Mesothelial cell of epicardium (in vitro differentiated cells): ENCODE measurements at places on chromosomes 5 and 9. TPM values are rescaled to one million over a fixed set of nuclear protein-coding genes. Genes with fewer than 3 reads are reported as not detected.

- peaks cover 37% of the 10 kb centered on the region for H3K4me1 ChIP-seq
- DNase-seq = no peak
- no peaks in the 10 kb centered on the region for H3K27me3 ChIP-seq
These were observed 71.5 kb downstream of the DAP start for GRCh38 chr5:10689391-10690081.

DNA sequence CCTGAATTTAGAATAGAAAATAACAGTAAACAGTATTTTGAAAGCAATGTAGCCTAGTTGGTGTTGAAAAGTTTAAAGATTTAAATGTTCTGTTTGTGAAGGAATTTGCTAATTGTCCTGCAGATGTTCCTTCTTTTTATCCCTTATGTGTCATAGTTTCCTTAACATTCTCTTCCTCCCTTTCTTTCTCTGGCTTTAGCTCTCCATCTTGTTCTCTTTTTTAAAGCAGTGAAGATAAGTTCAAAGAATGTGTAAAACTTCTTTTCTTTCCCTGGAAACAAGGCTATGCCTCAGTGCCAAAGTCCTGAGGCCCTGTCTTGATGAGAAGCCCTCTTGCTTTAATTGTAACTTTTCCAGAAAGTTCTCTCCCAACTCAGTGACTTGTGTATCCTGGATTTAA is 24.4 kb upstream of the GAS1 start:
- H3K4me1 ChIP-seq = peaks cover 38% of the 10 kb centered on the region
- peak overlapping the region; percentile 28 for H3K27ac ChIP-seq
- H3K27me3 ChIP-seq = no peaks in the 10 kb centered on the region
- no peak for DNase-seq
- no peak overlapping the region for H3K4me3 ChIP-seq

The PROB1 gene
- 1.4 to 1.6 TPM (median 1.5 TPM) in 3 replicates for total RNA-seq

- H3K4me1 ChIP-seq = peaks cover under 1% of the 10 kb centered on the region
- no peak for DNase-seq
- no peak overlapping the region for H3K4me3 ChIP-seq
- no peak overlapping the region for H3K27ac ChIP-seq
These were observed 250.4 kb downstream of the RFK start for GRCh38 chr9:76143834-76144233.

- DNase-seq = no peak
- no peaks in the 10 kb centered on the region for H3K27me3 ChIP-seq
- no peak overlapping the region for H3K4me3 ChIP-seq
- peaks cover 10% of the 10 kb centered on the region for H3K4me1 ChIP-seq
- H3K27ac ChIP-seq = no peak overlapping the region
These were observed 262.5 kb downstream of the GOLPH3 start for GRCh38 chr5:31911291-31912265.

The PCDHGB7 gene
- 14.1 to 16.4 TPM (median 14.9 TPM) in 3 replicates for total RNA-seq

DNA sequence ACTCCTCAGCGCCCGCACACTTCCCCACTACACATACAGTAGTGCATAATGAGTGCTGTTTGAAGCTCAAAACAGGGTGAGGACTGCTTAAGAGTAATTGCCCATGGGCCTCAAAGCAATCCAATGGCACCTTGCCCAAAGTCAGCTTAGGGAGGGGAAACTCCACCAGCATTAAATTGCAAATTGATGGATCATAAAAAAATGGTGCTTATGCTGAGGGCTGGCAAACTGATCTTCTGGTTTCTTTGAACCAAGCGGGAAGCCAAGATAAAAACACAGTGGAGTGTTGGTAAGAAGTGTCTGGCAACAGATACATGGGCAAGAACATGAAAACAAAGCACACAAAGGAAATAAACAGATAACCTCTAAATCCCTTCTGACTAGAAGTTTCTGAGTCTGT is 28.0 kb downstream of the TLE1 start:
- peaks cover 40% of the 10 kb centered on the region for H3K4me1 ChIP-seq
- peaks cover 26% of the 10 kb centered on the region for H3K36me3 ChIP-seq
- H3K4me3 ChIP-seq = no peak overlapping the region

GRCh38 chr9:86836797-86837196 is 110.5 kb downstream of the GAS1 start:
- H3K27me3 ChIP-seq = no peaks in the 10 kb centered on the region
- H3K36me3 ChIP-seq = no peaks in the 10 kb centered on the region
- DNase-seq = no peak
- no peak overlapping the region for H3K27ac ChIP-seq

DNA sequence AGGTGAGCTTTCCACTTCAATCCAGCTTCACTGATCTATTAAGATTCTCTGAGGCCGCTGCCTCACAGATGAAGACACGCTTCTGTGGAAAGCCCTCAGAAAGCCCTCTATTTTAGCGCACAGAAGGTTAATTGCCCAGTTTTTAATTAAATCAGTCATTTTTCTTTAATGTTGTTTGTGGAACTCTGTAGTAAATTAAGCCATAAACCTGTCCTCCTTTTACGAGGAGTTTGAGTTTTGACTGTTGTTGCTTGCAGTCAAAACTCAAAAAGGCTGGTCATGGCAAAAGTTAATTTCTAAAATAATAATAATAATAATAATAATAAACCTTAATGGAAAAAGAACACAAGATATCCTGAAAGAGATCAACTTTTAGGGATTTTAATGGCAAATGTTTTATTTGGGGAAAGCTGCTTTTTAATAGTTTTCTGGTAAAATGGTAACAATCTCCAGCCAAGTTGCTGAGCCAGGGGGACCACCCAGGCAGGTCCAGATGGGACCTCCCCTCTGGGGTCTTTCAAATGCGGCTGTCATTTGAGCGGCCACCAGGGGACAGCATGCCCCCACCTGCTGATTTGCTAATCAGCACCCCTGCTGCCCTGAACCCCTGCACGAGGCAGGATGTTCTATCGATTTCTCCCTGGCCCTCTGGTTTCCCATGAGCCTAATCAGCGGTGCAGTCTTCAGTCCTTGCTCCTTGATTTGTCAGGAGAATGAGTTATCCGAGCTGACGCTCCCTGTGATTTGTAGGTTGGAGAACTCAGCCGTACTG is 247.2 kb downstream of the FSTL4 start:
- H3K27me3 ChIP-seq = no peaks in the 10 kb centered on the region
- H3K27ac ChIP-seq = no peak overlapping the region
- no peak overlapping the region for H3K4me3 ChIP-seq
- DNase-seq = no peak
- H3K4me1 ChIP-seq = peaks cover 50% of the 10 kb centered on the region

- no peaks in the 10 kb centered on the region for H3K27me3 ChIP-seq
- no peak for DNase-seq
- peaks cover 2% of the 10 kb centered on the region for H3K4me1 ChIP-seq
- H3K4me3 ChIP-seq = no peak overlapping the region
- H3K36me3 ChIP-seq = peaks cover 8% of the 10 kb centered on the region
- no peak overlapping the region for H3K27ac ChIP-seq
These were observed 11.4 kb downstream of the FAM193B start for GRCh38 chr5:177542816-177543465.

GRCh38 chr5:99032234-99033013 is 103.6 kb upstream of the CHD1 start:
- no peak for DNase-seq
- no peak overlapping the region for H3K4me3 ChIP-seq
- H3K27ac ChIP-seq = no peak overlapping the region
- no peaks in the 10 kb centered on the region for H3K27me3 ChIP-seq
- H3K36me3 ChIP-seq = no peaks in the 10 kb centered on the region

DNA sequence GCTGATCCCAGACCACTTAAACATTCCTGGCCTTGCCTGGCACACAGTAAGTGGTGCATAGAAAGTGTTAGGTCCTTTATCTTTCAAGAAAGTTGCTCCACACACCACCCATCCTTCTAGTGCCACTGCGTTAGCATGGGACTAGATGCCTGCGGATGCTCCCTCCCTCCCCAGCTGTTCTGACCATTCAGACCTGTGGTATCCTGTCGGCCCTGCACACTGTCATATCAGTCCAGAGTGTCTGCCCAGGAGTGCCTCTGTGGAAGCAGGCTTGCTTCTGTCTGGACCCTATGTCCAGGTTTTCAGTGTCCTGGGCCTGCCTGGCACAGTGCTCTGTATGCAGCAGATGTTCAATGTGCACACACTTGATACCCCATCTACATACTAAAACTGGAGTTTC is 38.3 kb upstream of the SMU1 start:
- no peak overlapping the region for H3K27ac ChIP-seq
- DNase-seq = no peak
- no peak overlapping the region for H3K4me3 ChIP-seq
- peaks cover 16% of the 10 kb centered on the region for H3K36me3 ChIP-seq

DNA sequence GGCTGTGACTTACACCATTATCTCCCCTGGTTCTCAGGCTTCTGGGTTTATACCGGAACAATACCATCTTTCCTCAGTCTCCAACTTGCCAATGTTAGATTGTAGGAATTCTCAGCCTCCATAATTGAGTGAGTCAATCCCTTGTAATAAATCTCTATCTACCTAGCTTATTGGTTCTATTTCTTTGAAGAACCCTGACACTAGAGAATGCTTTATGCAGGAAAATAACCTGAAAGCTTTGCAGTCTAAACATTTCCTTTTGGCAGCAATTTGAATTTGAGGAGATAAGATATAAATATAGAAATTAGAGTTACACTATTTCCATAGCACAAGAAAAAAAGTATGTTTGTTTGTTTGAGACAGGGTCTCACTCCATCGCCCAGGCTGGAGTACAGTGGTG is 278.1 kb upstream of the CDH18 start:
- DNase-seq = no peak
- no peaks in the 10 kb centered on the region for H3K27me3 ChIP-seq
- no peaks in the 10 kb centered on the region for H3K36me3 ChIP-seq
- no peak overlapping the region for H3K4me3 ChIP-seq
- H3K27ac ChIP-seq = no peak overlapping the region

The THOC3 gene
- 56.2 to 60.6 TPM (median 58.9 TPM) in 3 replicates for total RNA-seq

The LIX1 gene
- 9.9 to 12.0 TPM (median 10.7 TPM) in 3 replicates for total RNA-seq

DNA sequence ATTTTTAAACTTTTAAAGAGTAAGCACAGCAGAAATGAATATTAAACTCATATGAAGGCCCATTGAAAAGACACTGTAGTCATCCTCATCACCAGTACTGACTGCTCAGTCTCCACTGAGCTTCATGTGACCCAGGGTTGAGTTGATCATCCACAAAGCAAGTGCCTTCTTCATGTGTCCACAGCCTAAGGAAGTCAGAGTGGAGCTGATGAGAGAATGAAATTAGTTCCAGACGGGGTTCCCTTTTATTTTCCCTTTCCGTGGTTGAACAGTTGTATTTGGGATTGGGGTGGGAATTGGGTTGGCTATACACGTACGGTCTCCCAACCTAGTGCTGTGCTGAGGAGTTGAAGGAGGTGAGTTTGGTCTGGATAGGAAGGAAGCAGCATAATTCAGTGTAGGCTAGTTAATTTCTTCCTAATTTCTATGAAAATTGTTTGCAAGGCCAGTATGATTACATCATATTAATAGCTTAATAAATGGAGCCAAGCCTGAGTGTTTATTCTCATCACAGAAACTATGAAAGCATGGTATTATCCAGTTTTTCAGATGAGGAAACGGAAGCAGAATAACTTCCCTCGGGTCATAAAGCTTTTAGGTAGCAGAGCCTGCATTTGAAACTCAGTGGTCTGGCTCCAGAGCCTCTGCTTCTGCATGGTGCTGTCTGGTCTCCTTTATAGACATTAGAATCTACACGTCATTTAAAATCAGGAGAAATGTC is 103.9 kb upstream of the DMRT1 start:
- H3K27me3 ChIP-seq = no peaks in the 10 kb centered on the region
- no peak overlapping the region for H3K4me3 ChIP-seq
- peaks cover 41% of the 10 kb centered on the region for H3K36me3 ChIP-seq
- H3K4me1 ChIP-seq = peaks cover 9% of the 10 kb centered on the region
